ENCODE measurements at places on chromosomes 13 and 19.

GRCh38 chr13:112583592-112584277 is 4.2 kb downstream of the TUBGCP3 start:
- no peak for DNase-seq

GRCh38 chr19:14786421-14786851 is 8.1 kb upstream of the ADGRE2 start:
- no peak for DNase-seq

- DNase-seq = no peak
These were observed 13.7 kb downstream of the SMIM24 start for GRCh38 chr19:3466635-3467034.

- DNase-seq = peak; percentile 39
These were observed 130.3 kb upstream of the LSM14A start for GRCh38 chr19:34041925-34042521.

DNA sequence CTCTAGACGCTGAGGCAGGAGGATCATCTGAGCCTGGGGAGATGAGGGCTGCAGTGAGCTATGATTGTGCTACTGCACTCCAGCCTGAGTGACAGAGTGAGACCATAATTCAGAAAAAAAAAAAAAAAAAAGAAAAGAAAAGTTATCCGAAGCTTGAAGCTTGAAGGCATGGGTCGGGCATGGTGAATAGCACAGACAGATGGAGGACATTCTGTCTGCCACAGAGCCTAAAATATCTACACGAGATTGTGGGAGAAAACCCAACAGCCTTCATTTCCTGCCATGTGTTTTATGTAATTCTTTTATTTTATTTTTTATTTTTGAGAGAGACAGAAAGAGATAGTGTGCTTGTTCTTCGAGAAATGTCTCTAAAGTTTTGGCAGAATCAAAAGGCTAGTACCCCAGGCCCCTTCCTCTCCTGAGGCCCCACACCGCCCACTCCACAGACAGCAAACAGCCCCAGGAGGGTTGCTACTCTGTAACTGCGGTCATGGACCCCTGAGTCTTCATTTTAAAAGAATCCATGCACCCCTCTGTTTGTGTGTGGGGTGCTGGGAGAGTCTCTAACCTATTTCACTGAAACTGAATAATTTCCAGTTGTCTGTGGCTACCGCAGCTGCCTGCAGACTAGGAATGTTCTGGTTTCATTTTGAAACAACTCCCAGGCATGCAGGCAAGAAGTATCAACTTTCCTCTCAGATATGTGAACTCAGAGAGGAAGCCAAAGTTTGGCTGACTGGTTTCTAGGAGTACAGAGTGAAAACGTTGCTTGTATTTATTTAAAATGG is 38.4 kb upstream of the RCBTB2 start:
- DNase-seq = no peak

DNA sequence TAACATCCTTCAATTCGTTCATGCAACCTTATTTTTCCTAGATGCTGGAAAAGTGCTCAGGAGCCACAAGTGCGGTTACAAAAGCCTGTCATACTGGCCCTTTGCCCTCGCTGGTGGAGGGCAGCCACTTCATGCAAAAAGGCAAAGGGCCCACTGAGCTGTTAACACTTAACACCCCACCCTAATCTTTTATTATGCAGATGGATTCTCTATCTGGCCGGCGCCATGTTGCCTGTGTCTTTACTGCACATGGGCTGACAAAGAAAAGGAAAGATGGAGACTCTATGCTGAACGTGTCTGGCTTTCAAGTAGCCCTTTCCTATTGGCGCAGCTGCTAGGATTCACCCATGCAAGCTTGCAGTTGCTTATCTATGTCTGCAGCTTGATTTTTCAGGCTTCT is 10.8 kb downstream of the OR7D2 start:
- DNase-seq = no peak

DNA sequence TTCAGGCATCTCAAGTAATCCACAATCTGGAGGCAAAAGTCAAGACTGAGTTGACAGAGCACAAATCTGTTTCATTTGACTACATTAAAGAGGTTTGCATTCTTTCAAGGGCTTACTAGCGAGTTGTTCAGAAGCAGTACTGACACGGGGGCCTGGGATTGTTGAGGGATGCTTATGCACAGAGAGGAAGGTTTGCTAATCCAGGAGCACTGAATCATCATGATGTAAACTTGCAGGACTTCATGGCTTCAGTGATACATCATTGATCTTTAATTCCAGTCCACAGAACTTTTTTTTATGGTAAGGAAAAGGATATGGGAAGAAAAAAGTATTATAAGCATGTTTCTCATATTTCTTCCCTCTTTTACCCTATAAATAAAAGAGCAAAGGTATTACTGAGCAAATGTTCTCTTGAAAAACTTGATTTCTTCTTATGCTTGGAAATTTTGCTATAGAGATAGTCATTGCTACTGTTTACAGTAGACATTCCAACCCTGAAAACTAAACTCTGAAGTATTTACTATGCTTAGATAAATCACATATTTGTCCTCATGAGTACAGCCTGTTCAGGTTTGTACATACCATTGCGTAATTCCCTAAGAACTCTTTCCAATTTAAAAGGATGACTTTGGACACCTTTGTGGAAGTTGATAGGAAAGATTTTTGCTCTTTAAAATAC is 65.8 kb upstream of the KPNA3 start:
- DNase-seq = no peak

DNA sequence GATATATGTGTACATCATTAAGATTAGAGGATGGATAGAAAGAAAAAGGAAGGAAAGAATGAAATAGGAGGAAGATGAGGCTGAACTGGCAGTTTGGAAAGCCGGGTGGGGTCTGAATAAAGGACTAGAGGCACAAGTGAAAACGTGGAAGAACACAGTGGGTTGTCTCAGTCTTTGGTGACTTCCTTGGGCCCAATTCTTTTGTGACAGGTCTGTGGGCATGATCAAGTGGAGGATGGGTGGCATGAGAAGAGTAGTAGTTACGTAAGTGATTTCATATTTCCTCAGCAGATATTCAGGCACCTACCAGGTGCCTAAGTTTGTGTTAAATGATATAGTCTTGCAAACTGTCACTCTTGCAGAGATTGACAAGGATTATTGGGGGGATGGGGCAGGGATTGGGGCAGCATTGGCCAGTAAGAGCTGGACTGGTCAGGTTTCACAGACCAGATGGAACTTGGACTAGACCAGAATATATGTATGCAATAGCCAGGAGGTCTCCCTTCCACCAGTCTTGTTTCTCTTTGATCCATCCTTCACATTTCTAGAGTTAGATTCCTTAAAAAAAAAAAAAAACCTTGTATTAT is 2.7 kb downstream of the TPP2 start:
- no peak for DNase-seq

DNA sequence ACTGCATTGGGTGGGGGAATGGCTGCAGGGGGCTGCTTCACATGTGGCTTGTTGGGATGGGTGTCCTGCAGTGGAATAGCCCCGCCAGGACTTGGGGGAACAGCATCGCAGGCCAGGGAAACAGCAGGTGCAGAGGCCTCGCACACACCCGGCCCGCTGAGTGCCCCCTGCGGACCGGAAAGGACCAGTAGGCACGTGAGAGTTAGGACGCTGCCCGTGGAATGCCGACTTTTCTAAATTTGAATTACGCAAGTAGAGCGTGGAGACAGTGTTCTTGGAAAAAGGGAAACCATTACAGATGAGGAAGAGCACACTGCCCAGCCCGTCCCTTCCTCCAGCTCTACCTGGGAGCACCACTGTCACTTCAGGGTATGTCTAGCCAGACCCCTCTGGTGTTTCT is 11.5 kb downstream of the DNM2 start:
- no peak for DNase-seq

- DNase-seq = no peak
These were observed 53.2 kb upstream of the NFIC start for GRCh38 chr19:3313199-3313575.

DNA sequence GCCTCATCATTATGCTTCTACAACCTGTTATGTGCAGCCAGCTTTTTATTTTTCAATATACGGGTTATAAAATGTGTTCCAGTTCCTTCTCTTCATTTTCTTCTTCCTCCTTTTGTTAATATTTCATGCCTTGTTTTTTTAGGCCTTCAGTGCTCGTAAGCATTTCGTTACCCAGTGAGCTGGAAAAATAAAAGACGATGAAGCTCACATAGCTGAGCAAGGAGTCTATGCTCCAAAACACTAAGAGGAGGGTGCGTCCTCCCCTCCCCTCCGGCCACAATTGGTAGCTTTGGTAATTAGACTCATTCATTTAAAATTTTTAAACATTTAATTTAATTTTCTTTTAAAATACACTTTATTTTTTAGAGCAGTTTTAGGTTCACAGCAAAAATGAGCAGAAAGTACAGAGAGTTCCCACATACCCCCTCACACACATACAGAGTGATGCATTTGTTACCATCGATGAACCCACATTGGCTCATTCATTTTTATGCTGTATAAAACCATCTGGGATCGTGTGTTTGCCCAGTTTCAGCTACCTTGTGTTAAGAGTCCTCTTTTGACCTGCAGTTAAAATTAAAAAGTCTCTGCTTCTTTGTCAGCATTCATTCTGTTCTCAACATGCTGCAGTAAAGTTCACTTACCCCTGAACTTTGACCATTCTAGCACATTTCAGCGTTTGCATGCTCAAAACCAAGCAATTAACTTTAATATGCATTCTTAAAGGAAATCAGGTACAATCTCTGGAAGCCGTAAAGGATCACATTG is 223.9 kb downstream of the LACC1 start:
- no peak for DNase-seq

- no peak for DNase-seq
These were observed 216.4 kb downstream of the SLITRK5 start for GRCh38 chr13:87887459-87888123.

DNA sequence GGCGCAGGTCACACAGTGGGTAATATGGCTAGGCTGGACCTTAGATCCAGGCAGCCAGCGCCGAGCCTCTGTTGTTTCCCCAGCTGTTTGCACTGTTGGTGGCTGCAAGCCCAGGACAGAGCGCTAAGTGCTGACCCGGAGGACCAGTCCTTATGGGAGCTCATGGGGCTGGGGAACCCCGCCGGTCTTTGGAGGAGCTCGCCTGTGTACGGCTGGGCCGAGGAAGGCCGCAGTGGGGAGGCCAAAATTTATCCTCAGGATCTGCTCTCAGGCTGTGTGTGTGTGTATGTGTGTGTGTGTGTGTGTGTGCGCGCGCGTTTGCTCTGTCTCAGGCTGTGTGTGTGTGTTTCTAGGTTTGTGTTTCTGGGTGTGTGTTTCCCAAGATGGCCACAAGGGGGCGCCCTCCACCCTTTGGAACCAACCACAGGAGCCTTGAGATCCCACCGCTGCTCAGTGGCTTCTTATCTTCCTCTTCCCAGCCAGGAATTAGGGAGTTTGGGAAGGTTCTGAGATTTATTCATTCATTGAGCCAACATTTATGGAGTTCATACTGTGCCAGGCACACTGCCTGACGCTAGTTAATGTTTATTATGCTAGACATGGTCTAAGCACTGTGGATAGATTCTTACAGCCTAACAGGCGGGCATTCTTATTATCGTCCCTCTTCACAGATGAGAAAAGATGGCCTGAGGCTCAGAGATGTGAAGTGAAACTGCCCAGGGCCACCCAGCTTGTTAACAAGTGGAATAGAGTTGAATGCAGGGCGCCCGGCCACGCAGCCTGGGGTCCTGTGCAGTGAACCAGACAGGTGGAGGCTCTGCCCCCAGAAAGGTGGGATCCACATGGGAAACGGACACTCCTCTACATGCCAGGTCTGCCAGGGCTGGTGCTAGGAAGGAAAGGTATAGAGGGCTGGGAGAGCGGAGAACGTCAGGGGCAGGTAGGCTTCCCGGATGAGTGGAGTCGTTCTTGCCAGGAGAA is 13.0 kb downstream of the PGLYRP1 start:
- no peak for DNase-seq

DNA sequence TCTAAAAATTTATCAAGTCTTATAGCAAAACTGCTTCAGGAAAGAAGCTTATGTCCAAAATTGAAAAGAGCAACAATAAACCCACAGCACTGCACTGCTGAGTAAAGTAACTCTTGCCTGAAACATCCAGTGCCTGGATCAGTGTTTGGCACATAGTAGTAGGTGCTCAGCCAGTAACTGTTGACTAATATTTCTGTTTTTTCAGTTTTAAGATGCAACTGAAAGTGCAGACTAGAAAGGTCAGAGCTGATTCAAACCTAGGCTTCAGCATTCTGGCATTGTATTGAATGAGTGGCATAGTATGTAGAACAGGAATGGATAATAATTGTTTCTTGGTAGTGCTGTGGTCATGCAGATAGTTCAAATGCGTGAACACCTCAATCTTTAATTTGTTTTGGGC is 67.6 kb downstream of the UBL3 start:
- DNase-seq = no peak

DNA sequence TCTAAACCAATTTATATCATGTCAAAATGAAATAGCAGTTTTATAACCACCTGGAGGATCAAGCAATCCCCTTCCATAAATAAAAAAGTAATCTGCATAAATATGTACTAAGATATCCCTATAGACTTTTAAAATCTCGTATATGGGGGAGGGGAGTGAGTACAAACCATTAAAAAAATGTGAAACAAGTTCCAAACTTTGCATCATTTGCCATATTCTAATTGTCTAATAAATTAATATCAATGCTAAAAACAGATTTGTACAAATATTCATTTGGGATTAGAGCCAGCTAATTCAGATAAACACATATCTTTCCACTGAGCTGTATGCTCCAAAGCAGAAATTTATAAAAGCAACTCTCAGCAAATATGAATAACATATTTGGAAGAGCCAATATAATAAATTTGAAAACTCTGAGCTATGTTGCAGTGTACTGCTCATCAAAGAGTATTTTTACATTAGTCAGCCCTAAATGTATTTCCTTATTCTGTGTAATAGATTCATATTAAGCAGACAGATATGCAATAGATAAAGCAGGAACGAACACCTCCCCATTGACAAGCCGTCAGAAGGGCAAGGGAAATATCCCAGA is 970.2 kb downstream of the EFNB2 start:
- no peak for DNase-seq

GRCh38 chr19:23365222-23365621 is 30.0 kb downstream of the ZNF91 start:
- DNase-seq = no peak

GRCh38 chr13:113786262-113786841 is 27.3 kb downstream of the TMEM255B start:
- no peak for DNase-seq

DNA sequence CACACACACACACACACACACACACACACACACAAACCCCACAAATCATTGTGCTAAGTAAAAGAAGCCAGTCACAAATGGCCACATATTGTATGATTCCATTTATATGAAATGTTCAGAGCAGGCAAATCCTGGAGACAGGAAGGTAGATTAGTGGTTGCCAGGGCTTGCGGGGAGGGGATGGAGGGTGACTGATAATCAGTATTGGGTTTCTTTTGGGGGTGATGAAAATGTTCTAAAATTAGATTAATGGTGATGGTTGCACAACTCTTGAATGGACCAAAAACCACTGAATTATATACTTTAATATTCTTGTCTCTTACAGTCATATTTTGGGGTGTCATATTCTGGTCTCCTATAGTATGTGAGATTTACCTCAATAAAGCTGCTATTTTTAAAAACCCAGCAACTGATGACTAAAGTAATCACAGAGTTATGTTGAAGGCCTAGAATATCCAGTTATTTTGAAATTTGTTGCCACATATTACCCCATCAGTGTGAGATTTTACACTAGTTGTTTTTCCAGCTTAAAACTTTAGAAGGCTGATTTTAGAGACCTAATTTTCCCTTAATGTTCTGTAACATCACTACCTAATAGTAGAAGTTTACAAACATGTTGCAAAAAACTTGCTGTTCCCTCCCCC is 20.3 kb downstream of the FLT1 start:
- no peak for DNase-seq
